ENCODE measurements at places on chromosomes 1 and 21.

- no peak overlapping the region for H3K27ac ChIP-seq
- no peak for DNase-seq
- no peaks in the 10 kb centered on the region for H3K36me3 ChIP-seq
- no peaks in the 10 kb centered on the region for H3K27me3 ChIP-seq
- H3K4me1 ChIP-seq: no peaks in the 10 kb centered on the region
Measured at GRCh38 chr21:14572204-14572780, 26.2 kb upstream of the SAMSN1 start.

DNA sequence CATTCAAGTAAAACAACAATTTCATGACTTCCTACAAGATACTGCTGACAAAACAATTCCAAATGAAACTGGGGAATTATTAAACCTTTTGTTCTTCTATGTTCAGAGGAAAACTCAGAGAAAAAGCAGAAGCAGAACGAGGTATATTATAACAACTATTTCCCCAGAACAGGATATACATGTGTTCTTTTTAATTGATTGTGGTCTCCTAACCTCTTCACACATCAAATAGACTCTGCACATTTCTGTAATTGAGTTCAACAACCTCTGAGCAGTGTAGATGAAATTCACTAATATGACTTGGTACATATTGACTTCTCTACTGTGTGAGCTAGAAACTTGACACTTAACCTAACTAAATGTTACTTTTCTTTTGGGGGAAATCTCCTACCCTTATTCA is 584.2 kb downstream of the NEGR1 start:
- H3K4me3 ChIP-seq: no peak overlapping the region
- DNase-seq: no peak
- H3K4me1 ChIP-seq: no peaks in the 10 kb centered on the region
- no peaks in the 10 kb centered on the region for H3K27me3 ChIP-seq
- no peak overlapping the region for H3K27ac ChIP-seq
- H3K36me3 ChIP-seq: no peaks in the 10 kb centered on the region

DNA sequence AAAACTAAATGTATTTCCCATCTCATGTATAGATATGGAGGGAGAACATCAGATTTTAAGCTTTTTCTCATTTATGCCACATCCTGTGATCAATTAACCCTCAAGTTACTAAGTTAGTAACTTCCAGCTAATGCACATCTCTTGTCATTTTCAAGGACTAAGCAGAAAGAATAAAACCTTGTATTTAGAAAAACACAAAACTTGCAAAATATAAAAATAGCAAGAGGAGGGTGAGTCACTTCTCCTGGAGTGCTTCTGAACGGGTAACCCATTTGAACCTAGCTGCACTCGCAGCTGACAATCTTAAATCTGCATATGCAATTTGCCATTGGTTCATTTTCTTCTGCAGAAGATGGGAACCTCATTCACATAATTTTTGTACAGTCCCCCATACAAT is 500.5 kb downstream of the SETD4 start:
- H3K36me3 ChIP-seq: no peaks in the 10 kb centered on the region
- H3K4me3 ChIP-seq: no peak overlapping the region
- no peak for DNase-seq
- H3K27me3 ChIP-seq: no peaks in the 10 kb centered on the region
- H3K4me1 ChIP-seq: no peaks in the 10 kb centered on the region

GRCh38 chr1:179251675-179252074 is 22.2 kb upstream of the ABL2 start:
- DNase-seq: no peak
- H3K4me3 ChIP-seq: no peak overlapping the region
- H3K27ac ChIP-seq: no peak overlapping the region

Measured in endothelial cell (in vitro differentiated cells).